ENCODE measurements at places on chromosomes 1 and 21.

- H3K4me1 ChIP-seq = no peaks in the 10 kb centered on the region
- H3K27ac ChIP-seq = no peak overlapping the region
- H3K4me3 ChIP-seq = no peak overlapping the region
- DNase-seq = no peak
- no peaks in the 10 kb centered on the region for H3K27me3 ChIP-seq
Observed at GRCh38 chr1:56625819-56626440, 19.2 kb upstream of the PRKAA2 start.

- DNase-seq = no peak
- no peak overlapping the region for H3K4me3 ChIP-seq
- H3K4me1 ChIP-seq = no peaks in the 10 kb centered on the region
- no peaks in the 10 kb centered on the region for H3K36me3 ChIP-seq
- no peak overlapping the region for H3K27ac ChIP-seq
Observed at GRCh38 chr1:87388411-87388810, 59.7 kb downstream of the LMO4 start.

- peaks cover 54% of the 10 kb centered on the region for H3K36me3 ChIP-seq
- peaks cover 42% of the 10 kb centered on the region for H3K4me1 ChIP-seq
- H3K27me3 ChIP-seq = no peaks in the 10 kb centered on the region
Observed at GRCh38 chr1:19309123-19309813, 2.7 kb downstream of the AKR7A2 start.

- no peak for DNase-seq
- no peaks in the 10 kb centered on the region for H3K4me1 ChIP-seq
- no peak overlapping the region for H3K4me3 ChIP-seq
- H3K36me3 ChIP-seq = no peaks in the 10 kb centered on the region
- H3K27ac ChIP-seq = no peak overlapping the region
Observed at GRCh38 chr1:143735764-143736461, 235.9 kb downstream of the FAM72C start.

DNA sequence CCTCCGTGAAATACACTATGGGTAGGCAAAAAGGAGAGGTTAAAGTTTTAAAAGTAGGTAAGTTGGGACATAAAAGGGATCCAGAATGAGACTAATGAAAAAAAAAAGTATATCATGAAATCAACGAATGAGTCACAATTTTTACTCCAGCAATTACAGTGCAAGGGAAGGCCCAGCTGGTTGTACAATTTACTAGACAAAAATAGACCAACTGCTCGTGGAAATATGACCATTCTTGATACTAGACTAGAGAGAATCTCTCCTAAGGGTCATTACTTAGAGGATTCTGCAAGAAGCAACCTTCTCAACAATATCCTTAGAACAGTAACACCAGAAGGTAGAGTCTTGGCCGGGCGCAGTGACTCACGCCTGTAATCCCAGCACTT, 55.1 kb upstream of the EFHD2 start:
- peaks cover 31% of the 10 kb centered on the region for H3K4me1 ChIP-seq
- DNase-seq = no peak
- H3K27ac ChIP-seq = no peak overlapping the region
- no peaks in the 10 kb centered on the region for H3K27me3 ChIP-seq
- no peak overlapping the region for H3K4me3 ChIP-seq
- no peaks in the 10 kb centered on the region for H3K36me3 ChIP-seq
